ENCODE measurements at places on chromosomes 16 and 17.

GRCh38 chr17:19805006-19805405 is 56.9 kb upstream of the ALDH3A1 start:
- DNase-seq, result no peak

GRCh38 chr16:68144008-68144407 is 58.8 kb downstream of the NFATC3 start:
- no peak for DNase-seq

GRCh38 chr17:69418535-69418934 is 4.0 kb downstream of the MAP2K6 start:
- no peak for DNase-seq

GRCh38 chr16:77928096-77928495 is 94.3 kb upstream of the CLEC3A start:
- no peak for DNase-seq

All from AG09319 (cell line).